ENCODE measurements at places on chromosomes 16 and 17. TPM values are rescaled to one million over a fixed set of nuclear protein-coding genes. Genes with fewer than 3 reads are reported as not detected.

Gene MYH13
- total RNA-seq, result under 0.01 TPM

Gene GABARAPL2
- 44.2 TPM for total RNA-seq

Gene RNF43
- total RNA-seq, result not detected

Gene SPG7
- 145 TPM for total RNA-seq

Gene HSD11B2
- total RNA-seq, result not detected

Gene SCNN1G
- total RNA-seq, result not detected

Gene CSH1
- not detected for total RNA-seq

Gene KRT25
- total RNA-seq, result not detected

Gene PRAC2
- not detected for total RNA-seq

Gene AGRP
- total RNA-seq, result not detected

Gene CD300E
- total RNA-seq, result not detected

Gene LIMD2
- total RNA-seq, result 24.4 TPM

Gene MYO15B
- total RNA-seq, result 2.0 TPM

Gene KRTAP16-1
- total RNA-seq, result not detected

Gene SMIM36
- total RNA-seq, result not detected

Gene FNDC8
- total RNA-seq, result not detected

Gene HSD17B1
- 0.84 TPM for total RNA-seq

Gene PPP1R27
- not detected for total RNA-seq

Measured in bronchus fibroblast of lung (primary cell).